ENCODE measurements at places on chromosomes 1 and 21.

- no peak for DNase-seq
These were observed 428.5 kb upstream of the RGS18 start for GRCh38 chr1:191729742-191730141.

GRCh38 chr1:107702946-107703571 lies 261.9 kb downstream of the VAV3 start:
- peak; percentile 21 for DNase-seq

- no peak for DNase-seq
These were observed 112.7 kb upstream of the WNT4 start for GRCh38 chr1:22255341-22256212.

DNA sequence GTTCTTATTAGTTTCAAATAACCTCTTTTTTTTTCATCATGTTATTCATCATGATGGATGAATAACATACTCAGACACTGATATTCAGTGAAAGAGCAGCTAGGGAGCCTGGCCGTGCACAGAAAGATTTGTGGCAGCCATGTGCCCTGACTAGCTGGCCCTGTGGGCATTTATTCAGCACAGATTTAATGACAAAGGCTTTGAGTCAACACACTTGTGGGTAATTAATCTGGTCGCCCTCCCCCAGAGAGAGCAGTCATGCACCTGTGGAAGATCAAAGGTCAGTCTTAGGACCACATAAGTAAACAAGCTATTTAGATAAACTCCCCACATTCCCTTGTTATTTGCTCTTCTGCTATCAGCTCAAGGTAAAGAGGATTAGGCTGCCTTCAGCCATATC lies 153.2 kb upstream of the HMCN1 start:
- DNase-seq = no peak

- DNase-seq = no peak
These were observed 57.9 kb downstream of the PTPRF start for GRCh38 chr1:43588592-43588991.

DNA sequence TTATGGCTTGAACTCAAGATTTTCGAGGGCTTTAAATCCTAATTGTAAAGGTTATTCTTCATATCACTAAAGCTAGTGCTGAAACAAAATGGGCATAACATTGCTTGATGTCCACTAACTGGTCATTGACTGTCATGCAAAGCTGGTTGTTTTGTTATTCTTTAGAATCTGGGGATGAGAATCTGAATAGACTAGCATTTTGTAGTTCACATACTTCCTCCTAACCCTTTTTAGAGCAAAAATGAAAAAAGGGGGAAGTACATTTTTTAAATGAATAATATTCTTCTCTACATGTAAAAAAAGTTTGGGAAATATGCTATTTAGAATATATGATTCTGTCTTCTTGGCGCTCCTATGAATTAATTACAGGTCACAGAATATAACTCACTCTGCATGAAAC lies 72.2 kb upstream of the HMCN1 start:
- no peak for DNase-seq

- DNase-seq = no peak
These were observed 297.9 kb downstream of the PCP4 start for GRCh38 chr21:40164905-40165772.

- no peak for DNase-seq
These were observed 7.5 kb upstream of the CTPS1 start for GRCh38 chr1:40971966-40972365.

- no peak for DNase-seq
These were observed 47.3 kb upstream of the RCC1 start for GRCh38 chr1:28458237-28459228.

Measured in AG20443 (cell line).